ENCODE measurements at places on chromosomes 5 and 9. TPM values are rescaled to one million over a fixed set of nuclear protein-coding genes. Genes with fewer than 3 reads are reported as not detected.

DNA sequence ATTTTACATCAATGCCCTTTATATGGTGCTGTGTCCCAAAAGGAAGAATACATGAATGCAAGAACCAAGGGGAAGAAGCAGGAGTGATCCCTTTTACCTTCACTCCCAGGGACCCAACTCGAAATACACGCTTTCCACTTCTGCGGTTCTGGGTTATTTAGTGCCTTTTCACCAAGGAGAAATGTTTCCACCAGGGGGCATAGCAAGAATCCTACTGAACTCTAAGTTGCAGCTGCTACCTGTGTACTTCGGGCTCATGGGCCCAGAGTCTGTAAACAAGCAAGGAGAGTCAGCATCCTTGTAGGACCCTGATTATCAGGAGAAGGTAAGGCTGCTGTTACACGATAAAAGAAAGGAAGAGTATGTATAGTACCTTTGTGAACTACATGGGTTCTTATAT, 45.7 kb downstream of the DPYSL3 start:
- DNase-seq = no peak

- no peak for DNase-seq
Measured at GRCh38 chr5:93673316-93673954, 68.0 kb downstream of the POU5F2 start.

DNA sequence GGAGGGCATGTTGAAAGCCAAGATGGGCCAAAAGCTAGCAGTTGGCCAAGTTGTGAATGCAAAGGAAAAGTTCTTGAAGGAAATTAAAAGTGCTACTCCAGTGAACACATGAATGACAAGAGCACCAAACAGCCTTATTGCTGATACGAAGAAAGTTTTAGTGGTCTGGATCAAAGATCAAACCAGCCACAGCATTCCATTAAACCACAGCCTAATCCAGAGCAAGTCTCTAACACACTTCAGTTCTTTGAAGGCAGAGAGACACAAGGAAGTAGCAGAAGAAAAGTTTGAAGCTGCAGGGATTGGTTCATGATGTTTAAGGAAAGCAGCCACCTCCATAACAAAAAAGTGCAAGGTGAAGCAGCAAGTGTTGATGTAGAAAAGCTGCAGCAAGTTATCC, 71.6 kb downstream of the ERCC6L2 start:
- peak; percentile 4 for DNase-seq

DNA sequence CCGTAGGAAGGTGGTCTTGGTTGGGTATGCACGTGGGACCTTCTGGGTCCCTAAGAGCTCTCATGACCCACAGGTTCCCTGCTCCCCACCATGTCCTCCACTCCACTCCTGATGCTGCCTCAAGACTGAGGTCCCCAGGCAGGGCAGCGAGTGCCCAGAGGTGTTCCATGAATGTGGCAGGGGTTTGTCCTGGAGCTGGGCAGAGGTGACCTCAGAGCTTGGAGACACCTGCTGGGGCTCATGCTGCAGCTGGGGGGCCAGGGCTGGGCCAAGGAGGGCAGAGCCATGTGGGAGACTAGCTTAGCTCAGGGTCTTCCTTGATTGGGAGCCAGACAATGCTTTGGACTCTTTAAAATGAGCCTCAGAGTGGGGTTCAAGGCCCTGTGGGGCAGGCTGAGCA, 74.0 kb upstream of the PITX1 start:
- no peak for DNase-seq

DNA sequence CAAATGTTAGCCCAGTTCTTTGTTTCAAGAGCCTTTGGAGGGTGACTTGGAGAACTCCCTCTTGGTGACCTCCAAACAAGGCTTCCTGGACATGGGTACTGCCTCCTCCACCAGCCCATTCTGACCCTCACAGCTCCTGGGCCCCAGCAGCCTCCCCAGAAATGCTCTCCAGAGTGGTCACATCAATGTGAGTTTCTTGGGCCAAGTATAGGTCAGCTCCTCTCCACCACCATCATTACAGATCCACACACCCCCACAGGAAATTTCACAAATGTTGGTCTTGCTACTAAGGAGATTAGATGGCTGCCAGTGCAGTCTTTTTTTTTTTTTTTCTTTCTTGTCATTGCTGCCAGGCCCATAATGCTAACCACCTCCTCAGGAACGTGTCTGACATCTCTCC, 410.7 kb downstream of the DTWD2 start:
- no peak for DNase-seq

GRCh38 chr9:37582548-37583157, 6.5 kb upstream of the FBXO10 start:
- DNase-seq = peak; percentile 16

GRCh38 chr9:99811172-99811571, 10.5 kb upstream of the NR4A3 start:
- no peak for DNase-seq

DNA sequence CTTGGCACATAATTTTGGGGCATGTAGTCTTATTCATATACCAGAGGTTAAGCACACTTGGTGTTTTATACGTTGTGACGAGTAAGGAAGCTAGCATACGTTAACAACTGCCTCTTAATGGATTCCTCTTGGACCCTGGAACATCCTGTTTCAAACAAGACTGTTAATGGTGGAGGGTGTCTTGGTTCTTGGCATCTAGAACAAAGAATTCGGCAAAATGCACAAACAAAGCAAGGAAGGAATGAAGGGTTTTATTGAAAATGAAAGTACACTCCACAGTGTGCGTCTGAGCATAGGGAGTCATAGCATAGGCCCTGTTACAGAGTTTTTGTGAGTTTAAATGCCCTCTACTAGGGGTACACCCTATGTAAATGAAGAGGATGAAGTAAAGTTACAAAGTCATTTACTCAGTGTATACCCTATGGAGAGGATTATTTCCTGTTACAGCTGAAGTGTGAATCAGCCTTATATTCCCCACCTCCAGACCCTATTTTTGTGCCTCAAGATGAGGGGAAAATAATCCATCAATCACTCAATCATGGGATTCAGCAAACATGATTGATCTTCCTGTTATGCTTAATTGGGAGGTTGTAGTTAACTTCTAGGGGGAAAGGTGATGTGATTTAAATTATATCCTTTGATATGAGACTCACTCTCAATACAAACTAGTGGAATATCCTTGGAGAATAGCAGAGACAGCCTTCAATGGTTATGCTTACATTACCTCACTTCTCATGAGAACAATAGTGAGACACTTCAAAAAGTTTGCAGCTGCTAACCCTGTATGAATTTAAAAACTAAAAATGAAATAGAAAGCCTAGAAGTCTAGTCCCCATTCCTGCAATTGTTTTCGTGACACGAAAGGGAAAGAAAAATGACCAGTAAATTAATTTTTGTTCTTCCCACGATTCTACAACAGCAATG, 84.9 kb upstream of the MYO10 start:
- no peak for DNase-seq

DNA sequence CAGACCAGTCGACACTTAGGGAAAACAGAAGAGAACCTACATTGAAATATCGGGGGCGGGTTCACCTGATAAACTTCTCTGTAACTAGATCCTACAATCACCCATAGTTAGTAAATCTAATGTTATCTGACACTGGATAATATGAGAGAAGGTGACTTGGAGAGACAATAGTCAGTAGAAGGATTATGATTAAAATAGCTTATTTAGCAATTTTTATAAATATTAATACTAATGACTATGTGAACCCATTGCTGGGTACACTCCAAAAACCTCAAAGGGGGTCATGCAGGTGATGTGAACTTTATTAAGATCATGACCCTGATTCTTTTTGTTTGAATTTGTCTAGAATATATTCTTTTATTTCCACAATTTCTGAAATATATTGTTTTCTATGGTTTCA, 164.1 kb upstream of the CCNH start:
- no peak for DNase-seq

- DNase-seq = no peak
Measured at GRCh38 chr9:134475011-134475790, 148.9 kb downstream of the RXRA start.

DNA sequence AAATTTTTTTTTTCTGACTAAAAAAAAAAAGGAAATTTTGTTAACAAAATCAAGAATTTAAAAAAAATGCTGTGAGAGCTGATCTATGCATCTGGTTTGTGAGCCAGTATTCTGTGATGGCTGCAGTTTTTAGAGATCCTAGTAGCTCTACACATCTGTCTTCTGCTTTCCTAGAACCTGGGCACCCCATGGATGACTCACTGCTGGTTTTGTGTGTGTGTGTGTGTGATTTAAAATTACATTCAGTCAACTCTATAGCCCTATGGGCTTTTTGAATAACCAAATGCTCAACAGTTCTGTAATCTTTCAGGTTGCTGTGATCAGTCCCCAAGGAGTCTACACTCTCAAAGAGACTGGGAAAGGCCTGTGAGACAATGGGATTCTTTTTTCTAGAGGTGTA, 2.5 kb upstream of the PSMD5 start:
- DNase-seq = no peak

- peak; percentile 41 for DNase-seq
Measured at GRCh38 chr9:29211580-29212396, 1638.5 kb upstream of the C9orf72 start.

DNA sequence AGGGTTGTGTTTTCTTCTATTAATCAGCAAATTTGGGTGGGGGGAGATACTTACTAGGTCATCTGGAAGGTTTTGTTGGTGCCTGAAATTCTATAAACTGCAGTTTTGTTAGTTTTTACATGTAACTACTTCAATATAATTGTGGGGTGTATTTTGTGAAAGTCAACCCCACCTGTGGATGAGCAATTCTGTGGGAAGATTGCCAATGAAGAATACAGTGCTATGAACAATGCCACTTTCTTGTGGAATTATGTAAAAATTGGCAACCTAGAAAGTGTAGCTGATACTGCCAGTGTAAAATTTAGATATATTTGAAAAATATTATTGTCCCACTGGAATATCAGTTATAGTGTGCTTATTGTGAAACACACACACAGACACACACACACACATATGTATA, 80.7 kb downstream of the VCAN start:
- no peak for DNase-seq

- DNase-seq = no peak
Measured at GRCh38 chr5:115489733-115490132, 54.8 kb downstream of the FEM1C start.

DNA sequence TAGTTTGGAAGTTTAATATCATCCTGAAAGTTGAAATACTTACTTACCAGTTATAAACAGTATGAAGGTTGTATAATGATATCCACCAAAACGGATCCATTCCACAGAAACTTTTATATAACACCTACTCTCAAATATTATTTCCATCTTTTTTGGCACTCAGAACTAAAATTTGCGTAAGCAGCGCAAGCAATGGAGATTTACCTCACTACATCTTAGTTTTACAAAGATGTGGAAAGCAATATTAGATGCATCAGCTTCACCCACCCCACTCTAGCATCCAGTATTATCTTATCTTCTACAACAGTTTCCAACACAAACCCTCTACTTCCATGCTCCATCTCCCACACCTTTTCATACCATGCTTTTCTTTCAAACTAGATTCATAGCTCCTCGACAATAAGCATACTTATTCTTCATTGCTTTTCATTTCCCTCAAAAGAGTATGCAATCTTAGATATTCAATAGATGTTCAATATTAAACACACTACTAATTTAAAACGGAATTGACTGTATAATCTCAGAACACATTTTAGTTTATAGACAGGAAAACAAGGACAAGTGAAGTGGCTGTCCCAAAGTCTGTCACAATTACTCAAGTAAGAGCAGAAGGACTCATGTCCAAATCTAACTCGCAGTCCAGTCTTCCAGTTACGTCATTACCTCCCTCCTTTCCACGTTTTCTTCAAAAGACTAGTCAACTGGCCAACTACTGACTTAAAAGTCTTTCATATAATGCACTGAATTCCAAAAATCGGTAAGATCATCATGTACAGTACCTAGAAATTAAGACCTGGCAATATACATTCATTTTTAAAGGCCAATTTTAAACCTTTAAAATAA, 2.2 kb downstream of the PPP2CA start:
- DNase-seq = no peak

DNA sequence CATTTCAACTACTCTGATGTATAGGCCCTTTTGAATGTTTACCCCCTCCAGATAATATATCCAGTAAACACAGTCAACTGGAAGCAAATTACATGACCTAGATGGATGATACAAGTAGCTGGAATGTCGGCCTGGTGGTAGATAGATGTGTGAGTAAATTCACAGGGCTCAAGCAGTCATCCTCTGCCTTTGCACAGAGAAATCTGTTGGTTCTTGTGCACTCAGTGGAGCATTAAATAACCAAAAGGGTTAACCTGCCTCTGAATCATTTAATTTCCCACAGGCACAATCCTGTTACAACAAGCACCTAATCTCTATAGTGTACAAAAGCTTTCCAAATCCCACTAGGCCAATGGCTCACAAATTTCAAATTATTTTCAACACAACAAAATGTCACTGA, 668.3 kb downstream of the DNAH5 start:
- no peak for DNase-seq

DNA sequence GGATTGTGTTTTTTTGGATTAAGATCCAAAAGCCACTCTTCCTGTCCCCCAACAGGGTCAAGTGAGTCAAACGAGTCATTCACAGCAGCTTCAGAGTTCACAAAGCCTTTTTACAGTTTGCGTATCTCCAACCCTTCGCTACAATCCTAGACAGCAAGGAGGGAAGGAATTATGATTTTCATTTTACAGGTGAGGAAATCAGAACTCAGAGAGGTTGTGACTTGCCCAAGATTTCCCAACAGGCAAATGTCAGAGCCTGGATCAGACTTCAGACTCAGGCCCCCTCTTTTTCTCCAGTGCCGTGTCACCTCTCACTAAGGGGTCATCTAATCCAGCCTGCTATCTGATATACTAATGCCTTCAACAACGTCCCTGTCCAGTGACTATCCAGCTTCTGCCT, 72.1 kb upstream of the XPA start:
- no peak for DNase-seq

GRCh38 chr5:95923918-95924544, 37.6 kb downstream of the ELL2 start:
- DNase-seq = no peak

- DNase-seq = no peak
Measured at GRCh38 chr5:159727167-159727566, 189.1 kb upstream of the ADRA1B start.

DNA sequence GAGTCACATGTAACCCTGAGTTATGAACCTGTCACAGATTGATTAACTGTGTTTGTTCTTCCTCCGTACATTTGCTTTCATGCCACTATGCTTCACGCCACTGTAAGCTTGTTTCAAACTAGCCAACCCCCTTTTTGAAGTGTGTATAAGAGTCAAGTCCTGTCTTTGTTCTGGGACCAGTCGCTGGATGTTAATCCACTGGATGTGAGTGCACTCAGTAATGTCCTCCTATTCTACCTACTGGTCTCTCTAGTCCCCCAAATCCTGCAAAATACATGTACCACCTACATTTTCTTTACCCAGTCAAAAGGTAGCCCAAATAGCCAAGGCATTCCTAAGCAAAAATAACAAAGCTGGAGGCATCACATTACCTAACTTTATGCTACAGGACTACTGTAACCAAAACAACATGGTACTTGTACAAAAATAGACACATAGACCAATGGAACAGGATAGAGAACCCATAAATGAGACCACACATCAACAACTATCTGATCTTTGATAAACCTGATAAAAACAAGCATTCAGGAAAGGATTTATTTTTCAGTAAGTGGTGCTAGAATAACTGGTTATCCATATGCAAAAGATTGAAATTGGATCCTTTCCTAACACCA, 1139.1 kb upstream of the SEMA6A start:
- no peak for DNase-seq

- DNase-seq = no peak
Measured at GRCh38 chr5:52943285-52943684, 45.9 kb upstream of the ITGA2 start.

Gene CDC25C
- 13.4 TPM for total RNA-seq

Gene HMCN2
- not detected for total RNA-seq

Gene INSL6
- not detected for total RNA-seq

Gene UNC13B
- 1.6 TPM for total RNA-seq

Gene SLC25A48
- total RNA-seq = not detected

Gene OGN
- total RNA-seq = not detected

Gene PRLR
- total RNA-seq = not detected

All from Caki2 (cell line).